ENCODE measurements at places on chromosomes 4 and X.

DNA sequence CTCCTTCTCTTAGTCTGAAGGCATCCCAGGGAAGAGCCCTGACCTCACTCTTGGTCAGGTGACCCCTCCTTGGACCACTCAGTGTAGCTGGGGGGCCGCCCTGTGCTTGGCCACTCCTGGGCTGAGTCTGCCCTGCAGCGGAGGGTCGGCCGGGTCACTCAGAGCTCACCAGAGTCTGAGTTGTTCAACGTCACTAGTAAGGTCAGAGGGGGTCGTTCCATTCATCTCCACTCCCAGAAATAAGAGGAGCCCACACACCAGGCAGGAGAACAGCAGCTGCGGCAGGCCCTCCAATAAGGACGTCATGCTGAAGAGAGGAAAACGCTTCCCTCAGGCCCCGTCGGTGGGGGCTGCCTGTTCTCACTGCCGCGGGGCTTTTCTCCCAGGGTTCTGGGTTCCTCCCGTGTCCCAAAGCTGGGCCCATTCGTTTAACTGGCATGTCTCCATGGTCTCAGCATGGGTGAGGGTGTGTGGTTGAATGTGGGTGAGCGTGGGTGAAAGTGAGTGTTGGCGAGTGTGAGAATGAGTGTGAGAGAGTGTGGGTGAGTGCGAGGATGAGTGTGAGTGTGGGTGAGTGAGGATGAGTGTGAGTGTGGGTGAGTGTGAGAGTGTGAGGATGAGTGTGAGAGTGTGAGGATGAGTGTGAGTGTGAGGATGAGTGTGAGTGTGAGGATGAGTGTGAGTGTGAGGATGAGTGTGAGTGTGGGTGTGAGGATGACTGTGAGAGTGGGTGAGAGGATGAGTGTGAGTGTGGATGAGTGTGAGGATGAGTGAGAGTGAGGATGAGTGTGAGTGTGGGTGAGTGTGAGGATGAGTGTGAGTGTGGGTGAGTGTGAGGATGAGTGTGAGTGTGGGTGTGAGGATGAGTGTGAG, 47.7 kb downstream of the ING2 start:
- no peak for DNase-seq

GRCh38 chr4:84631573-84631972, 48.6 kb downstream of the CDS1 start:
- DNase-seq, result no peak

DNA sequence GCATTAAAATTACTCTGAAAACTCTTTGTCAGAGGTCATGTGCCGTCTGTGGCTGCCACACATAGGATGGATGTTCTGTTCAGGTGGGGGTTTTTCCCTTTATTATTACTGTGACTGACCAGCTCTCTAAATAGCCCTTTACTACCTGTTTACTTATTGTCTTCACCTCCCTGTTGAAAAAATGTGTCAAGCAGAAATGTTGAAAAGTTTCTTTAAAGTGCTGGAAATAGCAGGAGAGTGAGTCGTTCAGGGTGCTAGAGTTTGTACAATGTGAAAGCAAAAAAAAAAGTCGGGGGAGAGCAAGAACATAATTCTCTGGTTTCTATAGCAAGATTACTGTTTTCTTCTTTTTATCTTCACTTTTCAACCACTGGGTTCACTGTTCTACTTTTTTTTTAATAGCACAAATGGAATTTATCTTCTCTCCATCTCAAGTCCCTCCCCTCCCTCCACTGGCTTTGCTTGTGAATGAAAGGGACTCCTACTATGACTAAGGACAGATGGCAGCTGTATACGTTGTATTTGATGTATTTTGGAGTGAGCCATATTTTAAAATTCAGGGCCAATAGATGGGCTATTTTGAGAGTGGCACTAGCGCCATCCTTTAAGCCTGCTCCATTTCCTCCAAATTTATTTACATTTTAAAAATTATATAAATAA, 33.3 kb downstream of the ARX start:
- peak; percentile 25 for DNase-seq

DNA sequence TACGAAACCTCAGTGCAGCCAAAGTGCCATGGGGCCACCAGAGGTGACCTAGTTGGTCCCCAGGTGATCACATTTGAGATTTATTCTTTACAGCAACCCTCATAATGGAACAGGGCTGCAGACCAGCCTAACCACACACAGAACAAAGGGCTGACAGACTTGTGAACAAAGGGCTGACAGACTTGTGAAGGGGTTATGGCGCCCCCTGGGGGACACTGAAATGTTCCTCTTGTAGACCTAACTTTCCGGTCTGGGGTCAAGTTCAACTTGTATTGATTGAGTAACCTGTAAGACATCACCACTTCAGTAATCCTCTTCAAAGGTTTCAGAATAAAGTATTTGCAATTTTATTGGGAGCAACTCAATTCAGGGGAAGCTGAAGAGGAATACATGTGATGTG, 175.9 kb upstream of the RPS6KA3 start:
- DNase-seq, result peak; percentile 60

GRCh38 chrX:8692871-8693270, 39.1 kb downstream of the ANOS1 start:
- peak; percentile 67 for DNase-seq

GRCh38 chr4:148029781-148030180, 297.9 kb downstream of the ARHGAP10 start:
- no peak for DNase-seq

DNA sequence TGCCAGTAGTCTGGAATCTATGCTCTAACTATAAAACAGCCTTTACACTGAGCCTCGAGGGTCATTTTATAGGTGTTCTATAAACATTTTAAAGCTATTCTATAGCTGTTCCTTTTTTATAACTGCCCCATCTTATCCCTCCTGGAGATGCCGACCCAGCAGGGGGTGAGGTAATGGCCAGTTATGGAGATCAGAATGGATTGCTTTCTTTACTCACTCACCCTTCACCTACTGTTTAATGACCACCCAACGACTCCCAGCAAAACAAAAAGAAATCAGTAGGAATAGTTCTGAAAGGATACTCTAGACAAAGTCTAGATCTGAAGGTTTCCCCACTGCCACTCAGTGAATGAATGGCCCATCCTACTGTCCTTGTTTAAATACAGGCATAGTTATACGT, 1113.1 kb downstream of the FAT4 start:
- no peak for DNase-seq

GRCh38 chr4:102760645-102761295, at the start of gene MANBA:
MANBA (minus strand) TSS chr4:102760968; CDS start chr4:102760894, 74 bp downstream.
- peak; percentile 78 for DNase-seq

- peak; percentile 27 for DNase-seq
Observed at GRCh38 chr4:164536814-164537213, 217.1 kb upstream of the SMIM31 start.

- DNase-seq, result peak; percentile 20
Observed at GRCh38 chrX:140141444-140142029, 176.2 kb upstream of the CXorf66 start.

- no peak for DNase-seq
Observed at GRCh38 chr4:53605783-53606182, 14.5 kb upstream of the LNX1 start.

GRCh38 chr4:26020083-26020668, 106.2 kb downstream of the SMIM20 start:
- peak; percentile 54 for DNase-seq

DNA sequence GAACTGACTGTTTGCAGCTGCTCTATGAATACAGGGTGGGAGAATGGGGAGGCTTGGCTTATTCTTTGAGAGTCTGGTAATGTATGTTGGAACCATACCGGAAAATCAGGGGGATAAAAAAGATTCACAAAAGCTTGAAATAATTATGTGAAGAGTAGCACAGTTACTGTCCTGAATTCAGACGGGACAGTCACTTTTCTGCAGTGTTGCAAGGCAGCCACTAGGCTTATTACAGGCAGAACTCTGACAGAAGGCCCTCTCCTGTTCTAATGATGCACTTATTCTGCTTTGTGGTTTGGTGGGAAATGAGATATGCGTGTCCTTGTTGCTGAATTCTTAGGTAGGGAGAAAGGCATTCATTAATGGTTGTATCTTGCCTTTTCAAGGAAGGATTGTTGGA, 37.2 kb downstream of the GUCY1B1 start:
- peak; percentile 41 for DNase-seq

- DNase-seq, result no peak
Observed at GRCh38 chr4:15989424-15989823, 26.4 kb upstream of the FGFBP2 start.

- DNase-seq, result no peak
Observed at GRCh38 chr4:37639551-37640285, 46.5 kb downstream of the RELL1 start.

DNA sequence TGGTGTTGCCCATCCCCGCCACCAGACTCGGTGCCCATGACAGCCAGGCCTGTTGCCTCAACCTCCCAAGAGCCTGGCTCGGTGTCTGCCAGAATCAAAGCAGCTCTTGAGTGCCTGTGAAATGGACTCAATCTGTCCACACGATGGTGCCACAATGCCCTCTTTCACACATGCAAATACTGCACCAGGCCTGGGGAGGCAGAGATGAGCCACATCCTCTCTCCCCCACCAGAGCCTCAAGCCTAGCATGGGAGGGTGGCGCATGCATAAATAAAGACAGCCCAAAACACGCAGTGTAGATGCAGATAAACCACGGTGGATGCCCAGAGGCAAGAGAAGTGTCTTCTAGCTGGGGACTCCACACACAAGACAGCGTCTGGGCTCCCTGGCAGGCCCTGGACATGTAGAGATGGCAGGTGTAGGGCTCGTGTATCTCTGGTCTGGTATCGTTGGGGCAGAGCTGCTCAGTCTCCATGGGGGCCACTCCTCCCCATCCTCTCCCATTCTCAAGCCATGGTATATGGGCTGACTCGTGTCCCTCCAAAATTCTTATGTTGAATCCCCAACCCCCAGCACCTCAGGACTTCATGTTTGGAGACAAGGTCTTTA, 65.6 kb downstream of the JAKMIP1 start:
- no peak for DNase-seq

GRCh38 chr4:75048208-75048879, 115.4 kb downstream of the PARM1 start:
- DNase-seq, result no peak

- DNase-seq, result no peak
Observed at GRCh38 chrX:115521741-115522140, 39.2 kb upstream of the PLS3 start.

DNA sequence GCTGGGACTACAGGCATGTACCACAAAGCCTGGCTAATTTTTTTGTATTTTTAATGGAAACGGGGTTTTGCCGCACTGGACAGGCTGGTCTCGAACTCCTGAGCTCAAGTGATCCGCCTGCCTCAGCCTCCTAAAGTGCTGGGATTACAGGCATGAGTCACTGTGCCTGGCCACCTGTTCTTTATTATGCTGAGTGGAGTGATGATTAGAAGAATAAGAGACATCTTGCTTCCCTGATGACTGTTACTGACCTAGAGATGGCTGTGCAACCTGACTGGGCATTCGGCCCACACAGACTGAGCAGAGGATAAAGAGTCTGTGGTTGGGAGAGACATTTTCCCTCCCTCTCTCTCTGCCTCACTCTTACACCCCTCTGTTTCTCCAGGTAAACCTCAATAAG, 56.7 kb downstream of the SPINK2 start:
- DNase-seq, result peak; percentile 42

GRCh38 chr4:34516524-34516923, 1727.8 kb downstream of the ARAP2 start:
- DNase-seq, result no peak

DNA sequence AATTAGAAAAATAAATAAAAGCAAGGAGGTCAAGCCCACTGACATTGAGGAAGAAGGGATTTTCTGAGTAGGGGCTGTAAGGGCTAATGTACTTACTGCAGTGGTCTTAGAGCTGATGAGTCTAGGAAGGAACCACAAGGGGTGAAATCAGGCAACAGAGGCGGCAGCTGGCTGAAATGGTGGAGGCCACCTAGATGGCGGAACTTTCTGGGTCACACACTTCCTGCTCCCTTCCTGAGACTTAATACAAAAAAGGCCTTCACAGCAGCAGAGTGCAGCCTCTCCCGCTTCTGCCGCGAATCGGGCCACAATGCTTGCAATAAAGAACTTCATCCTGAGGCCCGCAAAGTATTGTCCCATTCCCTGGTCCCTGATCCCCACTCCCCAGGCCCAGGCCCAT, 15.4 kb downstream of the SNX12 start:
- DNase-seq, result no peak

DNA sequence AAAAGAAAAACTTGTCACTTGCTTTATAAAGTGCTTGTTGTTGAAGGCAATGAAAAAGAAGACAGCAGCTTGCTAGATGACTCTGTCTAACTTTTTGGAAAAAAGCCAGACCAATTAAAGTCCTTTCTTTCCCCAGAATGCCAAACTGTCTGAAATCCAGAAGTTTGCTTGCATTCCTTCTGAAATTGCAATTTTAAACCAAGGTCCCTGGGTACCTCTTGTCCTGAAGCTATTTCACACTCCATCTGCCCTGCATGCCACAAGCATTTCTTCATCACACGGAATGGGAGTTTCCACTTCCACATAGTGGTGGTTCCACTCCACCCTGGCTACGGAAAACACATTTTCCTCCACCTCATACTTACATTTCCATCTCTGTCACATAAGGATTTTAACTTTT, 101.0 kb downstream of the PAPSS1 start:
- peak; percentile 94 for DNase-seq

DNA sequence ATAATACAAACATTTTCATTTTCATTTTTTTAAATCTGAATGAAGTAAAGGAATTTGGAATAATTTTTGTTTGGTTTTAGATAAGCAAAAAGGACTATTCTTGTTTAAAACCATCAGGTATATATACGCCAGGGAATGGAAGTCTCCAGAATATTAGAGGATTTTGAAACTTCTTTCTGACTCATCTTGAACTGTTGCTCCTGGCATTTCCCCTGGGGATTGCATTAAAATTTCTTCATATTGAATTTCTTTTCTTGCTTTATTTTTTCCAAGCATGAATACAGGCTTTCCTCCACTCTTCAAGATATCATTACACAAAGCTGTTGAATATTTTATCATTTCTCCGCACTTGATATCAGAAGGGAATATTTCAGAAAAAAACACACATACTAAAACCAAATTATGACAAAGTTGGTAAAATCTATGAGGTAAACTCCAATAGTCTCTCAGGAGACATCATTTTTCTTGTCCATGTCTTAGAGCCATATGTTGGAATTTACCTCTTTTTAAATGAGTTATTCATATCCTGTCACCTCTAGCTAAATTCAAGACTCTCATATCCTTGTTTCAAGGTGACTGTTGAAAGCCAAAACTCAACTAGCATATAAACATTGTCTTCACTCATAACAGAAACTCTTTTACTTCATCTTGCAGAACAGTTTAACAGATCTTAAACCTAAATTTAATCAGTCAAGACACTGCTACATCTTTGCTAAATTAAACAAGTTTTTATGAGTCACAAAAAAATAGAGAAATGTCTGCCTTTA, 20.7 kb upstream of the CSN1S1 start:
- peak; percentile 51 for DNase-seq

- DNase-seq, result no peak
Observed at GRCh38 chr4:93649828-93650227, 178.7 kb upstream of the ATOH1 start.

DNA sequence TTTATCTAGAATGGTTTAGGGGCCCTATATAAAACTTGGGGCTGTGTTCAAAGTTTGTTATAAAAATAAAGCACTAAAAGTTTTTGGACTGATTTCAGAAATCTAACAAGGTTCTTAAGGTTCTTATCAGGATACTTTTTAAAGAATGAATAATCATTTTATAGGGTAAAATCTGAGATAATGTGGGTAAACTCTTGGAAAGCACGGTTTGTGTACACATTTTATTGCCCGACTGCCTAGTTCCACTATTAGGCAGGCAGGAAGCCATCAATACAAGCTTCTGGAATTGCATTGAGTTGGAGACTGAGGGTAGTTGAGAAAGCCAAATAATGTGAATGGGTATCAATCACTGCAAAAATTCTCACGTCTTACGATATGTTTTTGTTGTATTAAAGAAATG, 331.0 kb upstream of the PITX2 start:
- no peak for DNase-seq
